Fibroblast of villous mesenchyme (primary cell): ENCODE measurements at places on chromosomes 5 and 9. TPM values are rescaled to one million over a fixed set of nuclear protein-coding genes. Genes with fewer than 3 reads are reported as not detected.
A peak's percentile ranks its signal among the peaks of the same experiment; 100 is the strongest.

GRCh38 chr5:28208356-28208755 is 1170.0 kb upstream of the CDH9 start:
- no peak for DNase-seq

DNA sequence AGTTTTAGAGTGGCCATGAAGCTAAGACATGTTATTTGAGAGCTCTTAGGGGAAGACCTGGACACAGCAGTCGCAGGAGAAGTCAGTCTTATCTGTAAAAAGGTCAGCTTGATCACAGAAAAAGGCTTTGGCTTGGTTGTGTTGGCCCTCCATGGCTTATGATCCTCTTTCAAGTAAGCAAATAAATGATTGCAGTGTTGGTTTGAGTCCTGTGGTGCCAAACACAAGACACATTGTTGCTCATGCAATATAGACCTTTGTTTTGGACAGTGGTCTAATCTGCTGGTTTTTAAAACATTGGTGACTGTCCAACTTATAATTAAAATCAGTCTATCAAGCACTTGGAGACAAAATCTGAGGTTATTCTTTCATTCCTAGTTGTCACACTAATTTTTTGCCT is 54.0 kb downstream of the DOCK8 start:
- no peak for DNase-seq

- DNase-seq, result no peak
Observed at GRCh38 chr5:68041293-68041692, 174.3 kb upstream of the PIK3R1 start.

SHC3 gene
- 7.4 and 11.7 TPM in 2 replicates for total RNA-seq

GRCh38 chr9:14831661-14832060 is 78.6 kb downstream of the FREM1 start:
- DNase-seq, result no peak

- DNase-seq, result no peak
Observed at GRCh38 chr5:157172403-157172802, 6.3 kb upstream of the GARIN3 start.

STK32A gene
- total RNA-seq, result 0.97 and 2.2 TPM in 2 replicates

PPP3R2 gene
- not detected in 2 replicates for total RNA-seq

CCNJL gene
- 0.86 and 1.3 TPM in 2 replicates for total RNA-seq

ASB6 gene
- total RNA-seq, result 16.8 and 20.3 TPM in 2 replicates

CCL27 gene
- not detected in 2 replicates for total RNA-seq

DNA sequence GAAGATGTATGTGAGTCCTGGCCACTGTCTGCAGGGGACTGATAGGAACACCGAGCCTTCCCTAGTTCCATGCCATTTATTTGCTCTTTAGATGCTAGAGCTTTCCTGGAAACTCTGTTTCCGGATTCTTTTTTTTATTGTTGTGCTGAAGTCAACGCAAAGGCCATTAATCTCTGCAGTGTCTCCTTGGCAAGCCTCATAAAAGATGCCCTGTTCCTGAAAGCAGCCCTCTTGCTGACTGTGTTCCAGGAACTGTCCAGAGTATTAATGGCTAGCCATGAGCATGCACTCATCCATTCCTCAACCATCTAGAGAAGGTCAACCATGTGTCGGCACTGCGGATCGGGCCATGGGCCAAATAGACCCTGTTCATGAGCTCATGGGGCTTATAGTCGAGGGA is 42.9 kb upstream of the SMAD5 start:
- DNase-seq, result no peak

- no peak for DNase-seq
Observed at GRCh38 chr5:2996687-2997086, 245.2 kb upstream of the IRX2 start.

AK6 gene
- total RNA-seq, result 23.8 and 32.8 TPM in 2 replicates

PCDH12 gene
- total RNA-seq, result under 0.01 TPM in 1 of 2 replicates, not detected in the other

HSPB3 gene
- 1.7 and 6.1 TPM in 2 replicates for total RNA-seq

TMEM171 gene
- total RNA-seq, result 4.5 and 13.4 TPM in 2 replicates

DNA sequence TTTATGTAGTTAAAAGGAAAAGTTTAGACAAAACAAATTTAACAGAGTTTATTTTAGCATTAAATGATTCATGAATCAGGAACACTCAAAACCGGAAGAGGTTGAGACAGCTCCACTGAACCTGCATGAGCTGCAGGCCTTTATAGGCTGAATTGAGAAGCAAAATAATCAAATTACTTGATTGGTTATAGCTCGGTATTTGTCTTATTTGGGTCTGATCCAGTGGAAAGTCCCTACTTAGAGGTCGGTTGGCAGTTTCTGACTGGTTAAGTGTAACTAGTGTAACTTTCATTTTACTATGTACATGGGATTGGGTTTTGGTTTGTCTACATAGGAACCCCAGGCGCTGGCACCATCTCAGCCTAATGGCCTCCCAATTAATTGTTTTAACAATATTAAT is 74.1 kb upstream of the PIK3R1 start:
- DNase-seq, result peak; percentile 13

DNA sequence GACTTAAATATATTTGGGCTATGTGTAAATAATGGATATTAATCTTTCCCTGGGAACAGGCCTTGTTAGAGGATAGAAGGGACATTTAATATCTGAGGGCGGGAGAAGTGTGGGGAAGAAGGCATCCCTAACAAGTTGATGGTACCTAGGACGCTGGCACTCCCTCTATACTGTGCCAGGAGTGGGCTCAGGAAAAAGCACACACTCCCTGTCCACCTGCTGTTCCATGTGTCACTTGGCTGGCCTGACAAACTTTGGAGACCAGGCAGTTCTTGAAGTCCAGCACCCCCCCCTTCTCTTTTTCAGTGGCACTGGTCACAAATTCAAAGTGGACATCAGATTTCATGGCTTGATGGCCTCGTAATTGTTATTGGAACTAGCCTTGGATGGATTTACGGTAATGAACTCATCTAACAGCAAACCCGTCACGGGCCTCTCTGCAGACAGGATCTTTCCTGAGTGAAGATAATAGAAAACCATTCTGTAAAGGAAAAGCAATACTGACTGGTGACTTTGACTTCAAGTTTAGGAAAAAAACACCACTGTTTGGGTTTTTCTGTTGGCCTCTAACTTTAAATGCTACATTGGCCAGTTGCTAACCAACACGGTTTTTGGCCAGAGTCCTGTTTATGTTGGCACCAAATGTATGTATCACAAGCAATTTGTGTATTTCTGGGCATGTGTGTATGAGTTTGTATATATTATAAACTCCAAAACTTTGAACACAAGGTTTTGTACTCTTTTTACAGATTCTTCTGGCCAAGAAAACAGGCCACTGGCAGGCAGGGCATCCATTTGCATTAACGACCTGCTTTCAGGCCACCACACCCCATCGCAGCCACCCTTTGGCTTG is 552.6 kb downstream of the CCDC171 start:
- DNase-seq, result no peak

FCN1 gene
- not detected in 2 replicates for total RNA-seq

GRCh38 chr5:172058088-172058487 is 51.6 kb upstream of the FBXW11 start:
- no peak for DNase-seq

TLX3 gene
- total RNA-seq, result not detected in 2 replicates

DNA sequence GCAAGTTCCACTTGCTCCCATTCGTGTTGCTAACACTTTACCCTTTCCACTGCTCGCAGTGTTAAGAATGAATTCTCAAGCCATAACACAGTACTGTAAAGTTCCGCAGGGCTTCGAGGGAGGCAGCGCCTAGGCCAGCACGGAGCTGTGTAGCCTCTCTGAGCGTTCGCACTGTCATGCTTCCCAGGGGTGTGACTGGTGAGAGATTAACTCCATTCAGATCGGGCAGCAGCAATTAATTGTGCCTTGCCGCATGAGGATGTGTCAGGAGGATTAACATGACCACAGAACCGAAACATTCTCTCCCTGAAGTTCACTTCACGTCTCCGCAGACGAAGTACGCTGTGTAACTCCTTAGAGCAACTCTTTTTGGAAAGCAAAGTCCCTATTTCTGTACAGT is 23.2 kb downstream of the ZBTB34 start:
- no peak for DNase-seq

- peak; percentile 24 for DNase-seq
Observed at GRCh38 chr5:158758675-158759074, 341.0 kb downstream of the EBF1 start.

DNA sequence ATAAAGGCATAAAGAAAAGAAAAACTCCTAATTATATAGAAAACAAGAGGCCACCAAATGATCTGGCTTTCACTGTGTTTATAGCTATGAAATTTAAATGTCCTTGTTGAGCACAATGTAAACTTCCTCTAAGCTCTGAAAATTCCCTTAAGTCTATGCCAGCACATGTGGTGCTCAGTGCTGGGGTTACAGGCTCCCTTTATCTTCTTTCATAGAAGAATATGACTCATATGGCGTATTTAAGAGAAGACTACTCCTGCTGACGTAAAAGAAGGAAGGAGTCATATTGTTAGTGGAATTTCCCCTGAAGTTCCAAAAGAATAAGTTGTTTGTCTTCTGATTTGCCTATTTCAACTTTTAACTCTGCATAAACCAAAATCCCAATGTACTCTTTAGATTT is 30.4 kb downstream of the RNF145 start:
- DNase-seq, result peak; percentile 99

DNA sequence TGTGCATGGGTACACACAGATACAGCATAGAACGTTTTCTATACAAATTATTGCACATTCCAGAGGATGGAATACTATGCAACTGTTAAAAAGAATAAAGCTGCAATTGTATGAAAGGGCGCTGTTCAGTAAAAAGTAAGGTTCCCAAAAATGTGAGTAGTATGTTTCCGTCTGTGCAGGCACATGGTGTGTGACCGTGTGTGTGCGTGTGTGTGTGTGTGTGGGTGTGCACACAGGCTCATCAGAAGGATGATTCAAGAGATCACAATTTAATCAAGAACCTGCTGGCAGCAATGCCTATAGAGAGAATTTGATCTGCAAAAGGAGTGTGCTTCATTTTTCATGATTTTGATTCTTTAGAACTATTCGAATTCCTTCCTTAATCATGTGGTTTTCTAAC is 76.3 kb downstream of the SEMA4D start:
- DNase-seq, result no peak

DNA sequence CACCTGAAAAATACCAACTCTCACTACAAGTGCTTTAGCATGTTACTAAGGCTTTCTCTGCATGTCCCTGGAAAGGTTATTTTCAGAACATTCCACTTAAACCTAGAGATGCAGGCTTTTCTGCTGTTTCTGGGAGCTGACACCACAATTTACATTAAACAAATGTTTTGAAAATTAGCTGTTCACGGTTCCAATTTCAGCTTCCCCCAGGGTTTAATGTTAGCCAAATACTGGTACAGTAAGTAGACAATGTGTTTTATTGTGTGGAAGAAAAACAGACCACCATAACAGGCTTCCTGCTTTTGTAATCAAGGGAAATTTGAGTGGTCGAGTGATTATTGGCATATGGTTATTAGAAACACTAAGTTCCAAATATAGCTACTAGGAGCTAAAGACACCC is 32.0 kb downstream of the MACROH2A1 start:
- no peak for DNase-seq

DNA sequence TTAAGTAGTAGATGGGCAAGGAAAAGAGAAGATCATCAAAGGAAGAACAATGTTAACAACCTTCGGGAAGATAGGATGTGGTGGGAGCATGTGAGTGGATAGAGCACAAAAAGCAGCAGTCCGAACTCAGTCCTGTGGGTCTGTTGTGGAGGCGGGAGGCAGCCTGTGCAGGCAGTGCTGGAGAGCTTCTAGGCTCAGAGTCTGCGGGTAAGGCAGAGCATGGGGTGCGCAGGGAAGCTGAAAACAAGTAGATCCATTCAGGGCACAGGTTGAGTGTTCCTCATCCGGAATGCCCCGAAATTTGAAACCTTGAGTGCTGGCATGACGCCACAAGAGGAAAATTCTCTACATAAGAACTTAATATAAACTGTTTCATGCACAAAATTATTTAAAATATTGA is 84.9 kb downstream of the PPIC start:
- no peak for DNase-seq

DNA sequence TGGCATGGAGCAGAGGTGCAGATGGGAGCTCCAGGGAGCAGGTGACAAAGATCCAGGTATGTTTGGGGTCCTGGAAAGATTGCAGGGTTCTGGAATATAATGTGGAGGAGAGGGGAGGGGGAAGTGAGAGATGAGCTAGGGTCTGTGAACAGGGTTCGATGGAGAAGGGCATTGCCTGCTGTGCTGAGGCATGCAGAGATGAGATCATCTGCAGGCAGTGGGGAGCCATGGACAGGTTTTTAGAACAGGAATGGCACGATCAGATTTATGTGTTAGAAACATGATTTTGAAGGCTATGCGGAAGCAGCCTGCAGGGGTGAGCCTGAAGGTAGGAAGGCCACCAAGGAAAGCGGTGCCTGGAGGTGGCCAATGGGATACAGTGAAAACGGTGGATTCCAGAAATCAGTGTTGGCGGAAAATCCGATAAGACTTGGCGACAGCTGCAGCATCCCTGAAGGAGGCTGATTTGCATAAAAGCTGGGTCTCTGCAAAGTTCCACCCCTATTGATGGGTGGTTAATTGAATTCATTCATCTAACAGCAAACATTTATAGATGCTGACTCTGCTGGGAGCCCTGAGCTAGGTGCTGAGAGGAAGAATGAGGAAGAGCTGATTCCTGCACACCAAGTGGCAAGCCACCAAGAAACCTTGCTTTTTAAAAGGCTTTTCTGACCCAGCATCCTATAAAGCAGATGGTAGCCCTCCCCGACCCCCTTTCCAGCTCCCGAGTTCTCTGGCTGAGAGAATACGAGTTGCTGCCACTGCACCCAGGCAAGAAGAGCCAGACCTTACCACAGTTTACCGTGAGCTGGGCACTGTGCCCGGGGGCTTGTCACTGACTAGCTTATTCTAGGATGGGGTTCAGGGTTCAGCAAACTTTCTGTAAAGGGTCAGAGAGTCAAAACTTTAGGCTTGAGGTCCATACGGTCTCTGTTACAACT is 139.2 kb upstream of the SMIM23 start:
- DNase-seq, result no peak

DNA sequence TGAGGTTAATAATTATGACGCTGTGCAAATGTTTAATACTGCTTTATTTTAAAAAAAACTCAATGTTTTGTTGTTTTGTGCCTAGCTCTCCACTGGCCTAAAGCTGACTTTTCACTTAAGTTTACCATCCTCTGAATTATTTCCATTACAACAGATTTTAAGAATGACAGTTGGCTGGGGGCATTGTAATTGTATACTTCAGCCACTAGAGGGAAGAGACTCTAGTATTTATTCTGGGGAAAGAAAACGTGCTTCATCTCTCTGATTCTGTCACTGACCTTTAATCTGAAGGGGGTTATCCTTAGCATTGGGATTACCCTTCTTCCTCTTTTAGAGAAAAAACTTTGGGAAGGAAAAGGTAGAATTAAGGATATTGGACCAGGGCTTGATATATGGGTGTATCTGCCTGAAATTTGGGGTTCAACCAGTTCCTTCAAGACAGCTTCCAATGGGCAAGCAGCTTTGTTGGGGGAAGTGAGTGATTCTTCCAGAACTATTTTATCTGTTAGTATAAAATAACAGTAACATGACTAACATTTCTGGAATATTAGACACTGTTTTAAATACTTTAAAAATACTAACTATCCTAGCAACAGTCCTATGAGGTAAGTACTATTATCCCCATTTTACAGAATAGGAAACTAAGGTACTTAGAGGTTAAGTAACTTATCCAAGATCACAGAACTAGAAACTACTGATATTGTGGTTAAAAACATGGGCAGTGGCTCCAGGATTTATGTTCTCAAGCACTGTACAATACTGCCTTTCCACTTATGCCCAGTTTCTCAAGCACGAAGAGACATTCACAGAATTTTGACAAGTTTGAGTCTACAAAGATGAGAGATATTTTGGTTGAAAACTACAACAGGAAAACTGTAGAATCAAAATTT is 208.4 kb downstream of the CD180 start:
- peak; percentile 28 for DNase-seq
